Kidney (tissue), 22 donors: ENCODE measurements at places on chromosomes 3 and 15.
A peak's percentile ranks its signal among the peaks of the same experiment; 100 is the strongest.

DNA sequence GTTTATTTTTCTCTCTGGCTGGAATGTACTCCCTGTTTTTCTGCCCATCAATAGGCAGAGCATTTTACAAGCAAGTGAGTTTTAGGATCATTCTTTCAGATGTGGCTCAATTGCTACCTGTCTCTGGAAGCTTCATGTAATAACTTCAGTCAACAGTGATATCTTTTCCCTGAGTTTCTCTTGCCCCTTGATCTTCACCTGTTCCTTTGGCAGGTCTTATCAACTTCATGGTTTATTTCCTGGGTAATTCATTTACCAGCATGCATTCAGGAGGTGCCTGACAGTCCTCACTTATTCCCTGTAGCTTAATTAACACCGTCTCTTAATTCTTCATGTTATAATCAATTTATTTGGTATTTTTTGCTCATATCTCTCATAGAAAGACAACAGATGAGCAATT, 184.8 kb upstream of the CTDSPL start:
- no peak for DNase-seq

DNA sequence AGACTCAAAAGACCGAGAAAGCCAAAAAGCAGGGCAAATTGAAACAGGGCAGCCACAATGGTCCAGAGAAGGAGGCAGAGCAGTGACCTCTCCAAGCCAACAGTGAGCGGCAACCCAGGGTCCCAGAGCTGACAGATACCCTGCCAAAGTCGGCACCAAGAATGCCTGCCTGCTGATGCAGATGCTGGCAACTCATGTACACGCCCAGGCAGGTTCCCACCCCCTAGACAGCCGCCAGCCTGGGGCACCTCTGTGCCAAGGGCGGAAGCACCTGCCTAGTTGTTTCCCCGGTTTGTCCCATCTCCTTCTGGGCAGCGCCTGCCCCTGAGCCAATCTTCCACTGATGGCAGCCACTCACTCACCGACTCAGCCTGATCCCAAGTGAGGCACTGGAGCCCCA, 22.1 kb downstream of the KLHL25 start:
- DNase-seq, result no peak

DNA sequence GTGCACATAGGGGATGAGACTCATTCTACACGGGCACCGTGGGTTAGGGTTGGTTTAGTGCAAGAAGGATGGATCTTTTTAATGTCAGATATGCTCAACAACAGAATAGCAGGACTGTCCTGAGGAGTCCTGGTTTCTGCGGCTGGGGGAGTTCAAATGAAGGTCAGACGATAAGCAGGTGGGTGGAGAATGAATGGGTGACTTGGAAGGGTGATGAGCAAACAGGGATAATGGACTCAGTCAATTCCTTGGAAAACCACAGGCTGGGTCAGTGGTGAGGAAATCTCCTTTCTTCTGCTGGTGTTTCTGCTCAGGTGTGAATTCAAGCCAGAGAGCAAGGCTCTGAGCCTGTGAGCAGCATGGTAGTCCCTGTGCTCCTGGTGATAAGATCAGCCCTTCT, 59.9 kb downstream of the MESD start:
- no peak for DNase-seq

GRCh38 chr3:43290956-43291355, 4.6 kb downstream of the SNRK start:
- no peak for DNase-seq

DNA sequence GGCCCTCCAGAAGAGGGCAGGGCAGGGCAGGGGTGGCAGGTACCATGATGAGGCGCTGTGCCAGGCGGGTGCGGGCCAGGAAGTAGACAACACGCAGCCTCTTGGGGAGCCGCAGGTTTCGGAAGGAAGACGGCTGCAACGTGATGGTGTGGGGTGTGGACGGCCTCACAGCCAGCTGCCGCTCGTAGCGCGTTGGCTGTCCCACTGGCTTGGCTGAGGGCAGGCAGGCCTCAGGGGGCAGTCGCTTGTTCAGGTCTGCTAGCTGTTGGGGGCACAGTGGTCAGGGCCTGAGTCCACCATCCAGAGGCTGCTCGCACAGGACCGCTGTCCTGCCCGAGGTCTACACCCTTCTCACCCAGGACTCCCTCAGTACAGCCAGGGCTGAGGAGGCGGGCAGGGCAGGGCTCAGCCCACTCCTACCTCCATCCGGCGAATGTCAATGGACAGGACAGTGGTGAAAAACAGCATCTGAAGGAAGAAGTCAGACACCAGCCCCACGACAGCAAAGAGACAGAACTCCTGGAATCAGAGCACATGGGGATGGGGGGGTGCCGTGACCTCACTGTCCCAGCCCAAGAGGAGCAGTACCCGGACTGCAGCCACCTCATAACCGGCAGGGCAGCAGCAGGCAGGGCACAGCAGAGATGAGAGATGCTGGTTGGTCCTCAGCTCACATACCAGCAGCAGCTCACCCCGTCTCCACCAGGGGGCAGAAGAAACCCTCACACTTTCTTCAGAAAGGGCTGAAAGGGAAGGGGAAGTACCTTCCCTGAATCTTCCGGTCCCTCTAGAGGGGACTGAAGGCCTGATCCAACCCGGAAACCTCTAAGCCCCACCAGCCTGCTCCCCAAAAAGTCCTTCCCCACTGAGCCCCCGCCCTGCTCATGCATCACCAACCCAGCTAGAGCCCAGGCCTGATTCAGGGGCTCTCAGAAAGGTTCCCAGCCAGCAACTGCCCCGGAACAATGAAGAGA, 40.0 kb downstream of the PTPN23 start:
- peak; percentile 93 for DNase-seq

DNA sequence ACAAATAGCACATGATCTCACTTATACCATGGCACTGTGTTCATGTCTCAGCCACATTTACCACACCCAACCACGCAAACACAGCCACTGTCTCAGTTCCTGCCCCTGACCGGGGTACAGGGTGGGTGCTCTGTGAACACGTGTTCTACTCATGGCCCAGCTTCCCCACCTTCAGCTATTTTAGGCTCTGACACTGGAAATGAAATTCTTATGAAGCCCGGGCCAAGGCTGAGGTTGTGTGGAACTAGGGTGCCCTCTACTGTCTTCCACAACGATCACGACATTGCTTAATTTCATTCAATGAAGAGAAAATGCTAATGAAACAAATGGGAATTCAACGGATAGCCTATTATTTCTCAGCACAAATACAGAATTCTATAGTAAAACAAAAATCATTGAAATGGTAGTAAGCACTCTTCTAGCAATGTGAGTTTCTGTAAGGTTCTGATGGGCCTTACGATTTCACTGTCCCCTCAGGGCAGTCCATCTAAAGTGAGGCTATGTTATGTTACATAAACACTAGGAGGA, 2.1 kb upstream of the GABRA5 start:
- DNase-seq, result peak; percentile 80

DNA sequence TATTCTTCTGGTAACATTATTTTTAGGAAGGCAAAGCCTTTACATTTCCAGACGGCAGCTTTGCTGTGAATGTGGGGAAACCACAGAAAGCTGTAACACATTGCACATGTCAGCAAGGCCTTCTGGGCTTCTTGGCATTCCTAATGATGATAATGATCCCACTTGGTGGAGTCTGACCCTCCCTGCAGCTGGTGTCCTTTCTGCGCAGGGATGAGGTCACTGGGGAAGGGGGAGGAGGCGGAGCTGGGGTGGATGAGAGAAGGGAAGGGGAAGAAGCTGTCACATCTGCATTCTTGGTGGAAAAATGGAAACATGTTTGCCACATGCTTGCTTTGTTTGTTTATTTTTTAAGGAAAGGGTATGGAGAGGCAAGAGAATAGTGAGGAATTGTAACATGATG, 68.6 kb downstream of the FILIP1L start:
- DNase-seq, result peak; percentile 47

GRCh38 chr3:190680691-190681090, 166.8 kb downstream of the IL1RAP start:
- DNase-seq, result no peak

- DNase-seq, result peak; percentile 83
Measured at GRCh38 chr15:85582131-85583079, 202.0 kb downstream of the AKAP13 start.

GRCh38 chr15:94385441-94385840, 154.1 kb downstream of the MCTP2 start:
- no peak for DNase-seq

- peak; percentile 39 for DNase-seq
Measured at GRCh38 chr3:169345662-169346331, 317.7 kb downstream of the MECOM start.

DNA sequence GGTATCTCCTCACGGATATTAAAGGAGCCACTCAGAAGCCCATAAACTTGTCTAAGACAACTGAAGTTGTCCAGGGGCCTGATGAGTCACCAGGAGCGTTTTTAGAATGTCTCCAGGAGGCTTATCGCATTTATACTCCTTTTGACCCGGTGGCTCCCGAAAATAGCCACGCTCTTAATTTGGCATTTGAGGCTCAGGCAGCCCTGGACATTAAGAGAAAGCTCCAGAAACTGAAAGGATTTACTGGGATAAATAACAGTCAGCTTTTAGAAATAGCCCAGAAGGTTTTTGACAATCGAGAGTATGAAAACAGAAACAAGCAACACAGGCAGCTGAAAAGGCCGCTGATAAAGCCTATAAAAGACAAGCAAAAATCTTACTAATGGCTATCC, 4.1 kb downstream of the DET1 start:
- DNase-seq, result no peak

- no peak for DNase-seq
Measured at GRCh38 chr3:87361956-87362355, 85.6 kb upstream of the POU1F1 start.

GRCh38 chr3:119741657-119742590, 39.1 kb downstream of the CFAP91 start:
- no peak for DNase-seq

GRCh38 chr15:57388464-57388863, 12.2 kb downstream of the CGNL1 start:
- DNase-seq, result no peak

DNA sequence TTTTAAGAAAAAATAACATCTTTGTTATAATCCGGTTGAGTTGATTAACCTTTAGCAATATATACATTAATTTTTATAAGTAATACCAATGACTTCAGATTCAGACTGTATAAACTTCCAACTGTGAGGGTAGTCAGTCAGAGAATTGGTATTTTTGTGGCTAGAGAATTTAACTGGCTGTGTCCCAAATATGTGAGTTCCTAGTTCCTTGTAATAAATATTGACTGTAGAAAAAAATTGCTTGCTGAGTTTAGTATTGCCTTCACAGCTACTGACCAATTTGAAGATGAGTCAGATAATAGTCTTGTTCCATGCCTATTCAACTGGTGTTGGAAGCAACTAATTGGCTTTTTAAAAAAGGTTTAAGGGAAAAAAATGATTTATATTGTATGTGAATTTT, 210.8 kb downstream of the GAP43 start:
- DNase-seq, result no peak

- DNase-seq, result no peak
Measured at GRCh38 chr3:27610800-27611525, 111.2 kb downstream of the EOMES start.

GRCh38 chr3:166879661-166880060, 500.4 kb downstream of the ZBBX start:
- no peak for DNase-seq

DNA sequence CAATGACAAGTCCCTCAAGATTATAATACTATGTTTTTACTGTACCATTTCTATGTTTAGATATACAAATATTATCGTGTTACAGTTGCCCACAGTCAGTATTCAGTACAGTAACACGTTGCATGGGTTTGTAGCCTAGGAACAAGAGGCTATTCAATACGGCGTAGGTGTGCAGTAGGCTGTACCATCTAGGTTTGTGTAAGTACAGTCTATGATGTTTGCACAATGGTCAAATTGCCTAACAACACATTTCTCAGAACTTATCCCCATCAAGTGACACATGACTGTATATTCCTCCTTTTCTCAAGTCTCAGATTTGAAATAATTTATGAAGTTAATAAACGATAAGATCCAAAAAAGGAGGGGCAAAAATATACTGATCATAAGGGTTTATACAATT, 21.7 kb downstream of the ZDHHC3 start:
- no peak for DNase-seq

DNA sequence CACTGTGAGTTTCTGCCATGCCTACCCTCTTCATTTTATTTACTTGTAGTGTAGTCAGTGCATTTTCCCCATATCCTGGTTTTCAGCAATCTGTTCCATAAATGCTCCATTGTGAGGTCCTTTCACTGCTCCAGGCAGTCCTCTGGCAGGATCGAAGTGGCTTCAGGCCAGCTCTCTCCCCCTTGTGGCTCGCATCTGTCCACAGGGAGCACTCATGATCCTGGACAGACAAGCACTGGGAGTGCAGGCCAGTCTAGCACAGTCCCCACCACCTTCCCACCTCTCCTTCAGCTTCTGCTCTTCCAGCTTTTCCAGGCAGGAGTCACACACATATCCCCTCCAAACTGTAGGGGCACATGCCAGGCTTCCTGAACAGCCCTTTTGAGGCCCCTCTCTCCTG, 173.6 kb downstream of the PPM1L start:
- DNase-seq, result no peak

DNA sequence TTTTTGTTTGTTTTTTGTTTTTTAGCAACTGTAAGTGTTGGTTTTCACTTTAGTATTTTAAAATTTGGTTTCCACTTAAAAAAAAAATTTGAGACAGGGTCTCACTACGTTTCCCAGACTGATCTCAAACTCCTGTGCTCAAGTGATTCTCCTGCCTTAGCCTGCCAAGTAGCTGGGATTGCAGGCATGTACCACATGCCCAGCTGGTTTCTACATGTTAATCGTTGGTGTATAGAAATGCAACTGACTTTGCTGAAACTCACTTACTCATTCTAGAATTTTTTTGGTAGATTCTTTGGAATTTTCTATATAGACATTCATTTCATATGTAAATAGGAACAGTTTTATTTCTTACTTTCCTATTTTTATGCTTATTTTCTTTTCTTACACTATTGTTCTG, 244.7 kb upstream of the MRPL3 start:
- no peak for DNase-seq

GRCh38 chr15:59400103-59400813, 27.6 kb upstream of the MYO1E start:
- DNase-seq, result no peak

DNA sequence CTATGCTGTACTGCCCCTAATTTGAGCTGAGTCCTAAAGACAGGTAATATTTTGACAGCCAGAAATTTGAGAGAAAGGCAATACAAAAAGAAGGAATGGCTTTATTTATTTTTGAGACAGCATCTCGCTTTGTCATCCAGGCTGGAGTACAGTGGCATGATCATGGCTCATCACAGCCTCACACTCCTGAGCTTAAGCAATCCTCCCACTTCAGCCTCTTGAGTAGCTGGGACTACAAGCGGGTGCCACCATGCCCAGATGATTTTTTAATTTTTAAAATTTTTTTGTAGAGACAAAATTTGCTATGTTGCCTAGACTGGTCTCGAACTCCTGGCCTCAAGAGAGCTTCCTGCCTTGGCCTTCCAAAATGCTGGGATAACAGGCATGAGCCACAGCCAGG, 77.4 kb upstream of the SLC4A7 start:
- no peak for DNase-seq

DNA sequence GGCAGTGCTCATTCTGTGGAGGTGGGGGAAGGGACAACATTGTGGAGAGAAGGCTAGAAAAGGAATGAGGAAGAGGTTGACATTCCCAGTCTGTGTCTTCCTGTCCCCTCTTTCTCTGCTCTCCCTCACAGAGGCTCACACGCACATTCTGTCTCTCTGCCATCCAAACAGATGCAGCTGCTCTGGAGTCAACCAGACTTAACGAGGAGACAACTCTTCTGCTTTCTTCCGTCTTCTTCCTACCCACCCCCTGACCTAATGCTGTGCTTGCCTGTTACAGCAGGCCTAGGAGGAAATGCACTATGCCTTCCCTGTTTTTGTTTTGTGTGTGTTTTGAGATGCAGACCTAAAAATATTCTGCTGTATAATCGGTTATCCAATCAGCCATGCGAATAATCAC, 121.9 kb downstream of the CACNA1D start:
- peak; percentile 33 for DNase-seq
